ENCODE measurements at places on chromosomes 12 and 14.

- peak; percentile 25 for DNase-seq
Observed at GRCh38 chr12:127245437-127245836, 1021.5 kb upstream of the TMEM132C start.

DNA sequence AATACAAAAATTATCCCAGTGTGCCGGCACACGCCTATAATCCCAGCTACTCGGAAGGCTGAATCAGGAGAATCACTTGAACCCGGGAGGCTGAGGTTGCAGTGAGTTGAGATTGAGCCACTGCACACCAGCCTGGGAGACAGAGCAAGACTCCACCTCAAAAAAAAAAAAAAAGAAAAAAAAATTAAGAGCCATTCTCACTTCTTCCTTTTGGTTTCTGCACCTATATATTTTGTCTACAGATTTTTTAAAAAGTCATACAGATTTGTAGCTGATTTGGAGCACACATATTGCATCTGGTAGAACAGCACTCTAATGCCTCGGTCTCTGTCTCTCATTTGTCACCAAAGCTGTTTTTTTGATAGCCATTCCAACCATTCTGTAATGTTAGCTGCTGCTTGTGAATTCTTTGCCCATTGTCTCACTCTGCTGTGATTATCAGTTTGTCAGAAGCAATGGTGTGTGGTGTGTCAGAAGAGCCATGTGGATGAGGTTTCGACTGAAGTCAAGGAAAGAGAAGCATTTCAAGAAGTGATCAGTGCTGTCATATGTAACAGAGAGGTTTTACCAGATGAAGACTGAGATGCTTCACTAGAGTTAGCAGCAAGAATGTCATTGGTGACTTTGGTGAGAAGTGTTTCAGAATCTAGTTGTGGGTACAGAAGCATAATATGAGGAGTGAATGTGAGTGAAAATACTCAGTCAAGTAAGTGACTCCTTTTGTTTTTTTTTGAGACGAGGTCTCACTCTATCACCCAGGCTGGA lies 8.7 kb upstream of the KTN1 start:
- DNase-seq = no peak

GRCh38 chr12:94925729-94926128 lies 77.8 kb downstream of the NDUFA12 start:
- DNase-seq = no peak

GRCh38 chr12:13079440-13079906 lies 24.0 kb downstream of the GSG1 start:
- DNase-seq = no peak

DNA sequence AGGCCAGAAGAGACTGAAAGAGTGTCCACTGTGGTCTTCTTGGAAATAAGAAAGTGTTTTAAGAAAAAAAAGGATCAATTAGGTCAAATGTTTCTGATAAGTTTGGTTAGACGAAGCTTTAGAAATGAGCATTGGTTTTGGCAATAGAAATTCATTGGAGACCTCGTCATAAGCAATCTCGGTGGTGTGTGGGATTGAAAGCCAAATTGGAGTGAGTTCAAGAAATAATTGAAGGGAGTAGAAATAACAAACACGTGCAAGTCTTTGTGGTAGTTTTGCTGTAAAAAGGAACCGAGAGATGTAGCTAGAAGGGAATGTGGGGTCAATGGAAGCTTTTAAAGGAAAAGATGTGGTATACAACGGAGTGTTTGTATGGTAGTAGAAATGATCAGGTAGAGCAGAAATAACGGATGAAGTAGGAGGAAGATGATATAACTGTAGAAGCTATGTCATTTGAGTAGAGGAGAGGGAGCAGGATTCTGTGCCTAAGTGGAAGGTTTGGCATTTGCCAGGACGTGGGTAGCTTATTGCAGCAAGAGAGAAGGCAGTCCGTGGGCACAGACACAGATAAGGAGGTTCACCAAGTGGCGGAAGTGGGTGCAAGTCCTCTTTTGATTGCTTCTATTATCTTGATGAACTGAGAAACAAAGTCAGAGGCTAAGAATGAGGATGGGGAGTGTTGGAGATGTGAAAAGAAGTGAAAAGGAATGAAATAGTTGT lies 146.2 kb downstream of the DACT1 start:
- DNase-seq = no peak

- DNase-seq = no peak
Observed at GRCh38 chr12:28079539-28079938, 107.0 kb upstream of the PTHLH start.

DNA sequence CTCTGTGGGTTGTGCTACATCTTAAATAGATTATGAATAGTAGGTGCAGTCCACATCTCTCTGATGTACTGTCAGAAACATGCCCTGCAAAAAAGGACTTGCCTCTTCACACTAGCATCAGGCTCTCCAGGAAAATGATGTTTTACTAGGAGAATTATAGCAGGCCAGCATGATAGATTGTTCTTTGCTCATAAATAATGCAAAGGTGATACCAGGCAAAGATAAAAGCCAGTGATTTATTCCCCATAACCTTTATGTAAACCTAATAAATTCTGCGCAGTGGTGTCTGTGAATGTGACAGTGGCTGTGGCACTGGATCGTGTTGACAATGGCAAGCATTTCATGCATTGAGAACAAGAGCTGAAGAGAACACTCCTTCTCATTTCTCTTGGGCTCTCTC lies 646.5 kb upstream of the SEL1L start:
- no peak for DNase-seq

DNA sequence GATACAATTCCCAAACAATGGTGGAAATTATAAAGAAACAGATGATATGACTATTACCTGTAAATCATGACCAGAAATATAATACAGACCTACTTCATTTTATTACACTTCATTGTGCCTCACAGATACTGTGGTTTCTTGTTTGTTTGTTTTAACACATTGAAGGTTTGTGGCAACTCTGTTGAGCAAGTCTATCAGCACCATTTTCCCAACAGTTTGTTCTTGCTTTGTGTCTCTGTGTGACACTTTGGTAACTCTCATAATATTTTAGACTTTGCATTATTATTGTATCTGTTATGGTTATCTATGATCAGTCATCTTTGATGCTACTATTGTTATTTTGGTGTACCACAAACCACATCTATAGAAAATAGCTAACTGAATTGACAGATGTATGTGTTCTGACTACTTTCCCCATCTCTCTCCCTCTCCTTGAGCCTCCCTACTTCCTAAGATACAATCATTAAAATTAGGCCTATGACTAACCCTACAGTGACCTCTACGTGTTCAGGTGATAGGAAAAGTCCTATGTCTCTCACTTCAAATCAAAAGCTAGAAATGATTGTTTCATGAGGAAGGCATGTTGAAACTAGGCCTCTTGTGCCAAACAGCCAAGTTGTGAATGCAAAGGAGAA lies 49.1 kb downstream of the FBXO33 start:
- DNase-seq = no peak

DNA sequence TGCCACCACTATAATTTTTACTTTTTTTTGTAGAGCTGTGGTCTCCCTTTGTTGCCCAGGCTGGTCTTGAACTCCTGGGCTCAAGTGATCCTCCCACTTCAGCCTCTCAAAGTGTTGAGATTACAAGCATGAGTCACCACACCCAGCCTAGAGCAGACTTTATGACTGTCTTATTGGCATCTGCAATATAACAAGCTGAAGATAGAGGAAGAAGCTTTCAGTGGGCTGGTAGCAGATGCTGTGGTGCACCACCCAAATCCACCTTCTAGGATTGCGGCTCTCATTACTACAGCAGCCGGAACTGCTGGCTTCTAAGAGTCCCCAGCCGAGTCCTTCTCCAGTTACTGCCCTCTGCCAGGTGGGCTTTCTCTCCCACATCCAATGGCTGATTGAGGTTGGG lies 7.6 kb upstream of the STK38L start:
- peak; percentile 15 for DNase-seq

GRCh38 chr12:1655225-1655788 lies 26.3 kb downstream of the WNT5B start:
- no peak for DNase-seq

DNA sequence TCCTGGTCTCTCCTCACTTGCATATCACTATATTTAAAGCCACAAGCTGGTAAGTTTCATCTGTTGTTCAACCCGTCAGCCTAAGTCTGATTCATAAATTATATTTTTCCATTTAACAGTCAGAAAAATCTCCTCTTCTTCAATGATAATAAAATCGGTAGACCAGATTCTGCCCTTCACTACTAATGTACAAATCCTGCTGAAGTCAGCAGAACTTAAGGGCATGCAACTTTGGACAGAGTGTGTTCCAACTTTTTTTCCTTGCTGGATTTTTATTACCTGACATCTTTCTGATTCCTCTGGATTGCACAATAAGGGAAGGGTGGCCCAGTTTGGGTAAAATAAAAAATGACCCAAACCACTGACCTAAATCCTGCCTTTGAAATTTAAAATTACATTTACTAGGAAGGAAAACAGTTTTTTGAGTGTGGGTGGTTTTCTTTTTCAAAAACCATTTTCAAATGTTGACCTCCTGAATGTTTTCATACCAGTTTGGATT lies 125.4 kb upstream of the DIO2 start:
- no peak for DNase-seq

GRCh38 chr12:23949348-23950209 lies at the start of gene SOX5:
Gene SOX5, minus strand, starts transcription at chr12:23949670. Its CDS starts 69 bp downstream, at chr12:23949601.
- no peak for DNase-seq

DNA sequence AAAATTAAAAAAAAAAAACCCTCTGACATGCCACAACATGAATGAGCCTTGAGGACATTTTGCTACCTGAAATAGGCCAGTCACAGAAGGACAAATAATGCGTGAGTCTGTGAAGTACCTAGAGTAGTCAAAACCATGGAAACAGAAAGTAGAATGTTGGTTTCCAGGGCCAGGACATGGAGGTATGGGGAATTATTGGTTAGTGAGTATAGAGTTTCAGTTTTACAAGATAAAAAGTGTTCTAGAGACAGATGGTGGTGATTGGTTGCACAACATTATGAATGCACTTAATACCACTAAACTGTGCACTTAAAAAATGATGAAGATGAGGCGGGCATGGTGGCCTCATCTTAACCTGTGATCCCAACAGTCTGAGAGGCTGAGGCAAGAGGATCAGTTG lies 47.6 kb upstream of the ZFP36L1 start:
- DNase-seq = no peak

DNA sequence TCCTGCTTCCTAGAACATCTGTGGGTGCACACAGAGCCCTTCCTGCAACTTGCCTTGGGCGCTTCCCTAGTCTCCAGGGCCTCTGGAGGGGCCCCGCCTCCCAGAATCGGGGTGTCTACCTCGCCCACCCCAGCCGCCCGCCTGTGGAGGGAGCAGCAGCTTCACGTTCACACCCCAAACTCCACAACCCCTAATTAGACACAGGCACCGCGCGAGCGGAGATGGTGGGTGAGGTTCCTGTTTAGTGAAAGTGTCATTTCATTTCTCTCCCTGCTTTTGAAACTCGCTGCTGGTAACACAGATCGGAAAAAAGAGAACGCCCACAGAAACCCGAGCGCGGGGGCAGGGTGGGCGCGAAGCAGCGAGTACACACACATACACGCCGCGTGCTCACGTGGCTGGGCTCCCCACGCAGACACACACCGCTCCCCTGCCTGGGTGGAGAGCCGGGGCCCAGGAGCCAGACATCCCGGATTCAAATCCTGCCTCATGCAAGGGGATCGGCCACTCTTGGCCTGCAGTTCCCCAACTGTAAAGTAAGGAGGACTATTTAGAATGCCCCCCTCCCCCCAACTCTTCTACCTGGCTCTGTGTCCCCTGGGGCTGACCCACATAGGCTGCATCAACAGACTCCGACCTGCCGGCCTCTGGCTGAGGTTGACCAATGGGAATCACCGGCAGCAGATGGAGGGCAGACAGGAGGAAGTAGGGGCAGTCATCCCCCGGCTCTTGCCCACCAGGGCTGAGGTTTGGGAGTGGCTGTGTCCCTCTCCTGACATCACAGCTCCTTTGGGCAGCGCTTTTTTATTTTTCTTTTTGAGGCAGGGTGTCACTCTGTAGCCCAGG lies 79.2 kb upstream of the NCOR2 start:
- DNase-seq = no peak

DNA sequence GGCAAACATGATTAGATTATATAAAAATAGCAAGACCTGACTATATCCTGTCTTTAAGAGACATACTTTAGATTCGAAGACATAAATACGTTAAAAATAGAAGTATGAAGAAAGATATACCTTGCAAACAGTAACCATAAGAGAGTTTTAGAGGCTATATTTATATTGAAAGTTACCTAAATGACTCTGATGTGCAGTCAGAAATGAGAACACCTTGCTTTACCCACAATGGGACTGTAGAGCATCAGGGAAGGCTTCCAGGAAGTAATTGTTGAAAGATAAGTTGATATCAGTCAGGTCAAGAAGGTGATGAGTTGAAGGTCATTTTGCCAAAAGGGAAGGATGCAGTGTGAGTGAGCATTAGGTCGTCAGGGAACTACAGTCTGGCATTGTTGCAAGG lies 110.2 kb downstream of the NEDD1 start:
- no peak for DNase-seq

GRCh38 chr12:90490355-90490754 lies 464.6 kb downstream of the CCER1 start:
- DNase-seq = no peak

- peak; percentile 10 for DNase-seq
Observed at GRCh38 chr12:7190268-7191055, 976 bp downstream of the PEX5 start.

- DNase-seq = peak; percentile 91
Observed at GRCh38 chr14:76947078-76947837, 81.2 kb downstream of the IRF2BPL start.

GRCh38 chr12:96570579-96570978 lies 81.2 kb downstream of the CFAP54 start:
- DNase-seq = no peak

DNA sequence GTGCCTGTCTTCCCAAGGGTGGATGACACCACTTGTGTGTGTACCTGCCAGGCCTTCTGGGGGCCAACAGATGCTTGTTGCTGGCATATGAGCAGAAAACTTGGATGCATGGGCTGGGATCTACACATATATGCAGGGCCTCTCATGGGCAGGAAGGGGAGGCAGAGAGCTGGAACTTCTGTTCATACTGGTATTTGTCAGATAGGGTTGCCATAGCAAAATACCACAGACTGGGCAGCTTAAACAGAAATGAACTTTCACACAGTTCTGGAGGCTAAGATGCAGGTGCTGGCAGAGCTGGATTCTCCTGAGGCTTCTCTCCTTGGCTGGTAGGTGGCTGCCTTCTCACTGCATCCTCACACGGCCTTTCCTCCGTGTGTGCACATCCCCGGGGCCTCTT lies 121.8 kb downstream of the SUDS3 start:
- DNase-seq = peak; percentile 44

DNA sequence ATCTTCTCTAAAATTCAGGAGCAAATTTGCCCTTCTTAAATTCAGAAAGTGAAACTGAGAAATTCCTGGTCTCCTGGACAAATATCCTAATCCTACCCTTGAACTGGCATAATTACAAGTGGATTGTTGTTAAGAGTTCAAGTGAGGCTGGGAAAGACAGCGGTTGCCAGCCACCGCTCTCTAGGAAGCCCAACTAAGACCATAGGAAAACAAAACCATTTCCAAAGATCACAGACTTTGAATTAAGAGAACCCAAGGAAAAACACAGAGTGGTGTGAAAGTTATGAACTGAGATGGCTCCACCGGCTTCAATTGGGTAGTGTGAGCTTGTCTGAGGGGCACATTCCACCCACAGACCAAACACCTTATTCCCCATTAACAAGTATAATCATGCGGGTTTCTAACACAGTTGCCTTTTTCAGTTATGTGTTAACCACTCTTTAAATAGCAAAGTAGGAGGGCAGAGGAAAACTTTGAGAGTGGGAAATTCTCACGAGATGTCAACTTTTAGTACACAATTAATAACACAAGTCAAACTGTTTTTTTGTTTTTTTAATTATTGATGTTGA lies 1628.8 kb upstream of the SEL1L start:
- DNase-seq = no peak
